ENCODE measurements at places on chromosomes 12 and 14. TPM values are rescaled to one million over a fixed set of nuclear protein-coding genes. Genes with fewer than 3 reads are reported as not detected.
A peak's percentile ranks its signal among the peaks of the same experiment; 100 is the strongest.

MMP17 gene
- total RNA-seq: 34.4 TPM

MED6 gene
- 43.7 TPM for total RNA-seq

GRCh38 chr14:103552011-103552845 lies 10.2 kb downstream of the BAG5 start:
- no peak overlapping the region for H3K4me3 ChIP-seq
- H3K27ac ChIP-seq: no peak overlapping the region
- no peaks in the 10 kb centered on the region for H3K4me1 ChIP-seq

GRCh38 chr14:91129261-91129660 lies 15.4 kb downstream of the DGLUCY start:
- no peaks in the 10 kb centered on the region for H3K27me3 ChIP-seq
- no peak for DNase-seq
- no peaks in the 10 kb centered on the region for H3K4me1 ChIP-seq
- H3K27ac ChIP-seq: no peak overlapping the region

AKAP6 gene
- total RNA-seq: 0.89 TPM

DNA sequence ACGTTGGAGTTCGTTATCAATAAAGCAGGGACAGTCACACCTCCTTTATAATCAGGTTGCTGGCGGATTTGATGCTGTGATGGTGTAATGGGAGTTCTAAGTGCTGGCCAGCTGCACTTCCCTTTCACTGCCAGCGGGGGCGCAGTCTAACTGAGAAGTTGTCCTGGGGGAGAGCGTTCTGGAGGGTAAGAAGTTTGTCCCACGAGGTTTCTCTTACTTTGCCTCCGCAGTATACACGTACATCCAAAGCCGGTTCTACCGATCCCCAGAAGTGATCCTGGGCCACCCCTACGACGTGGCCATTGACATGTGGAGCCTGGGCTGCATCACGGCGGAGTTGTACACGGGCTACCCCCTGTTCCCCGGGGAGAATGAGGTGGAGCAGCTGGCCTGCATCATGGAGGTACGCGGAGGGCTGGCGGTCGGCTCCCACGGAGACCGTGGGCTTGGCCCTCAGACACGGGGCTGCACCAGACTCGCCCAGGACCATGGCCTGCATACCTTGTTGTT lies 42.7 kb downstream of the DYRK4 start:
- H3K27me3 ChIP-seq: no peaks in the 10 kb centered on the region
- peak overlapping the region; percentile 68 for H3K4me3 ChIP-seq
- peak overlapping the region; percentile 27 for H3K27ac ChIP-seq
- DNase-seq: peak; percentile 79
- no peaks in the 10 kb centered on the region for H3K4me1 ChIP-seq
- H3K36me3 ChIP-seq: no peaks in the 10 kb centered on the region

DNA sequence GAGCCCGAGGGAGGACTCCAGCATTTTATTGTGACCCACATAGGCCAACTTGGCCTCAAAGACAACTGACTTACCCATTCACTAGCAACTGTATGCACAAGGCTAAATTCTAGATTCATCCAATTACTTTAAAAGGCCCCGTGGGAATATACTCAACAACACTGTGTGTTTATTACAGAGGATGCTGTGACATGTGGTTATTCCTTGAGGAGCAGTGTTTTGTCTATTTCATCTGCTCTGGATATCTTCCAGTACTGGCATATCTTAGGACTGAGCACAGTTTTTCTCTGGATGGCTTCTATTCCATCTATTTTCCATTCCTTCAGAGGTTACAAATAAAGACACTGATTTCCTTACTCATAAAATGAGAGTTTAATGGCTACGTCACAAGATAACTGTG lies 87.2 kb upstream of the KRAS start:
- DNase-seq: no peak
- no peak overlapping the region for H3K4me3 ChIP-seq
- no peaks in the 10 kb centered on the region for H3K4me1 ChIP-seq
- no peak overlapping the region for H3K27ac ChIP-seq

- H3K4me1 ChIP-seq: peaks cover 14% of the 10 kb centered on the region
- no peak overlapping the region for H3K4me3 ChIP-seq
- no peaks in the 10 kb centered on the region for H3K36me3 ChIP-seq
- DNase-seq: no peak
Measured at GRCh38 chr12:4143896-4144295, 129.7 kb upstream of the CCND2 start.

GRCh38 chr12:98332642-98333041 lies 182.7 kb upstream of the TMPO start:
- no peaks in the 10 kb centered on the region for H3K27me3 ChIP-seq
- no peak for DNase-seq
- no peak overlapping the region for H3K4me3 ChIP-seq

GRCh38 chr12:56160193-56160763 lies 2.1 kb downstream of the MYL6 start:
- no peak overlapping the region for H3K4me3 ChIP-seq
- H3K27me3 ChIP-seq: no peaks in the 10 kb centered on the region
- H3K4me1 ChIP-seq: peaks cover 3% of the 10 kb centered on the region
- peaks cover 66% of the 10 kb centered on the region for H3K36me3 ChIP-seq
- no peak for DNase-seq
- H3K27ac ChIP-seq: 0 out of 2 replicates have a peak overlapping the region, but pooled peaks have one; percentile 99

- H3K27ac ChIP-seq: no peak overlapping the region
- peaks cover 3% of the 10 kb centered on the region for H3K4me1 ChIP-seq
- H3K27me3 ChIP-seq: peaks cover 3% of the 10 kb centered on the region
- H3K4me3 ChIP-seq: no peak overlapping the region
- H3K36me3 ChIP-seq: no peaks in the 10 kb centered on the region
- DNase-seq: peak; percentile 53
Measured at GRCh38 chr12:114186241-114187002, 219.5 kb downstream of the TBX5 start.

DNA sequence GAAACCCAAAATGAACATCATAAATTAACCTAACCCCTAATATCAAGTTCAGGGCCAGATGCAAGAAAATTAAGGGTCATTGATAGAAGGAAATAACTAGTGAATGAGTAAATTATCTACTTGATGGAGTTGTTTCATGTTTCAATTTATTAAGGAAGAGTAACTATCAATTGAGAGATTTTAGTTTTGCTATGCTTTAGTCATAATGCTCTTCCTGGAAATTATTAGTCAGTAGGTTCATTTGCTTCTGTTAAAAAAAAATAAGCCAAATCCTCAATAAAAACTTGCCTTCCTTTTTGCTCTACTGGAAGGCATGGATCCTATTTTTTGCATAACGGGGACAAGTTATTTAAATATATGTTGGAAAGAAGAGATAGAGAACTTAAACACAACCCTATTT lies 59.0 kb upstream of the HIF1A start:
- H3K4me3 ChIP-seq: no peak overlapping the region
- no peak for DNase-seq
- no peaks in the 10 kb centered on the region for H3K27me3 ChIP-seq
- no peak overlapping the region for H3K27ac ChIP-seq

- H3K36me3 ChIP-seq: no peaks in the 10 kb centered on the region
- DNase-seq: peak; percentile 54
- H3K4me1 ChIP-seq: no peaks in the 10 kb centered on the region
- peak within 1 kb of the TSS; percentile 66 for H3K4me3 ChIP-seq
Measured at GRCh38 chr12:45050751-45051571, at the start of gene DBX2. Gene DBX2 (minus strand): TSS chr12:45051099. CDS start chr12:45050927, 172 bp downstream.

B4GALNT1 gene
- 1.5 TPM for total RNA-seq

SIX6 gene
- not detected for total RNA-seq

AQP5 gene
- 1.7 TPM for total RNA-seq

- H3K36me3 ChIP-seq: no peaks in the 10 kb centered on the region
- no peaks in the 10 kb centered on the region for H3K27me3 ChIP-seq
- H3K4me1 ChIP-seq: 0 out of 2 replicates have a peak, but pooled peaks cover 7% of the 10 kb centered on the region
- H3K4me3 ChIP-seq: no peak overlapping the region
- no peak for DNase-seq
Measured at GRCh38 chr12:98698603-98699463, 53.7 kb downstream of the APAF1 start.

KLHL33 gene
- total RNA-seq: not detected

DNA sequence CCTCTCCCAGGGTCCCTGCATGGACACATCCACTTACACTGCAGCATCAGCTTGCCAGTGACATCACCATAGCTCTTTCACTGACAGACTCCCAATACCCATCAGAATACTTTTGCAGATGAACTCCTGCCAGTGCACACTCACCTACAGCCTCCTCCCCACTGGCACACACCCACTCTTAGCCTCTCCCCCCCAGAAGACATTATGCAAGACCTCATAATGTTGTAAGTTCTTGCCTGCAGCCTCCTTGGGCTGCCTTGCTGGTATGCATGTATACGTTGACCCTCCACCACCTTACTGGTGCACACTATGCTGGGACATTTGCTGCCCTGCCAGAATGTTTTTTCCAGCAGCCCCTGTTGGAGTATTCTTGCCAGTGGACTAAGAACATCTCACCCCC lies 324.2 kb downstream of the AEBP2 start:
- H3K27me3 ChIP-seq: no peaks in the 10 kb centered on the region
- no peaks in the 10 kb centered on the region for H3K4me1 ChIP-seq
- no peak overlapping the region for H3K27ac ChIP-seq
